ENCODE measurements at places on chromosomes 11 and 22.

DNA sequence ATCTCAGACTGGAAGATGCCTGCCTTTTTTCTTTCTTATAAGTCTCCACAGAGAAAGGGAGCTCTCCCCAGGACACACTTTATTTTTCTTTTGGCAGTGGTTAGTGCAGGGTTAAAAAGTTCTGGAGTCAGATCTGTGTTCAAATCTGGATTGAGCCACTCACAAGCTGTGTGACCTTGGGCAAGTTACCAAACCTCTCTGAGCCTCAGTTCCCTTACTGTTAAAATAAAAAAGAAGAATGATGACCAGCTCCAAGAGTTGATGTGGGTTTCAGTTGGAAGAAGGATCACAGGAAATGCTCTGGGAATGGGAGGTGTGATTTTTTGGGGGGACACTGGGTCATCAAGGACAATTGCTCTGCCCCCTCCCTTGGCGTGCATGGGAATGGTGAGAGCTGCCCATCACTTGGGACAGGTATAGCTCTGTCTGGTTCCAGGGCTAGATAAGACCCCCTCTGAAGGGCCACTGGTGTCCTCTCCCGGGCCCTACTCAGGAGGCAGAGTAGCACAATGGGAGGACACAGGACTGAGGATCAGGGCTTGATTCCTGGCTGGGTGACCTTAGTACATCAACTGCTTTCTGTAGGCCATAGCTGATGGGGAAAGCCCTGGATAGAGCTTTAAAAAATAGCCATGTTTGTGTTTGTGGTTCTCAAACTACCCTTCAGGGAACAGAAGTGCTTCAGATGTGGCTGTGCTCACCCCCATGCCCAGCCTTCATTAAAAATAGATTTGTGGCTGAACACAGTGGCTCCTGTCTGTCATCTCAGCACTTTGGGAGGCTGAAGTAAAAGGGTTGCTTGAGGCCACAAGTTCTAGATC is 228.3 kb downstream of the MIAT start:
- DNase-seq = no peak

DNA sequence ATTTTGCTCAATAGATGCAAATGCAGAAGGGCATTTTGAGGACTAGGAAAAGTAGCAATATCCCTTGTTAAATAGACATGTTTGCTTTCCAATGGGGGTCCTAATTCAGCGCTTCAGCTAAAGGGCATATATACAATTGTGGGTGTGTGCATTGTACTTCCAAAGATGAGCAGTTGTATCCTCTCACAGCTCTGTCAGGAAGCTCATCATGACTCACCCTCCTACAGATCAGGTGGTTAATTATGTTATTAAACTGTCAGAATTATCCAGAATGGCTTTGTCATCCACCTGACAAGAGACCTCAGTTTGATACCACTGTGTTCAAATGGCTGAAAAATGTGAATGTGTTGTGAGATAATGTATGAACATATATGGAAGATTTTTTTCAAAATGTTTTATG is 252.2 kb upstream of the MTNR1B start:
- no peak for DNase-seq

GRCh38 chr22:45731798-45732495 is 60.3 kb downstream of the ATXN10 start:
- DNase-seq = peak; percentile 72

DNA sequence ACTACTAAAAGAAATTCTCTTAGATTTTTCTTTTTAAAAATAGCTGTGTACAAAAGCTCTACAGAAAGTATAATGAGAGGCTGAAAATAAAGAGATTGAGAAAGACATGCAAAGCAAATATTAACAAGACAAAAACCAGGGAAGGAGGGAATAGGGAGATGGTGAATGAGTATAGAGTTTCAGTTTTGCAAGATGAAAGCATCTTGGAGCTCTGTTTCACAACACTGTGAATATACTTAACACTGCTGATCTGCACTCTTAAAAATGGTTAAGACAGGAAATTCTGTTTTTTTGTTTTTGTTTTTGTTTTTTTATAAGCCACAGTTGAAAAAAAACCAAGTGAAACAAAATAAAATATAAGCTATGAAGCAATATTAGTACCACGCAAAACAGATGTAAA is 5.5 kb downstream of the TMEM218 start:
- DNase-seq = no peak

GRCh38 chr11:83945976-83946375 is 659.8 kb upstream of the CCDC90B start:
- DNase-seq = no peak

DNA sequence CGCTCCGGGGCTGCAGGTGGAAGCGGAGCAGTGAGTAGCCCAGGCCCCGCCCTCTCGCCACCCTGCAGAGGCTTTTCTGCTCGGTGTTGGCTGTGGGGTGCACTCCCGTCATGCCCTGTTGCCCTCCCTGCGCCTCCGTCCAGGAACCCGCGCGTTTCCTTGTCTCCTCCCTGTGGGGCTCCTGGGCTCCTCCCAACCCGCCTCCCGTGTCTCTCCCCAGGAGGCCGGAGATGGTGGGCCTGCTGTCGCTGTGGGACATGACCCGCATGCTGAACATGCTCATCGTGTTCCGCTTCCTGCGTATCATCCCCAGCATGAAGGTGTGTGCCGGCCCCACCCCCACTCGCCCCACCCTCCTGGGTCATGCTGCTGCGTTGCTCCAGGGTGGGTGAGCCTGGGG is 32.4 kb downstream of the TPCN2 start:
- no peak for DNase-seq

DNA sequence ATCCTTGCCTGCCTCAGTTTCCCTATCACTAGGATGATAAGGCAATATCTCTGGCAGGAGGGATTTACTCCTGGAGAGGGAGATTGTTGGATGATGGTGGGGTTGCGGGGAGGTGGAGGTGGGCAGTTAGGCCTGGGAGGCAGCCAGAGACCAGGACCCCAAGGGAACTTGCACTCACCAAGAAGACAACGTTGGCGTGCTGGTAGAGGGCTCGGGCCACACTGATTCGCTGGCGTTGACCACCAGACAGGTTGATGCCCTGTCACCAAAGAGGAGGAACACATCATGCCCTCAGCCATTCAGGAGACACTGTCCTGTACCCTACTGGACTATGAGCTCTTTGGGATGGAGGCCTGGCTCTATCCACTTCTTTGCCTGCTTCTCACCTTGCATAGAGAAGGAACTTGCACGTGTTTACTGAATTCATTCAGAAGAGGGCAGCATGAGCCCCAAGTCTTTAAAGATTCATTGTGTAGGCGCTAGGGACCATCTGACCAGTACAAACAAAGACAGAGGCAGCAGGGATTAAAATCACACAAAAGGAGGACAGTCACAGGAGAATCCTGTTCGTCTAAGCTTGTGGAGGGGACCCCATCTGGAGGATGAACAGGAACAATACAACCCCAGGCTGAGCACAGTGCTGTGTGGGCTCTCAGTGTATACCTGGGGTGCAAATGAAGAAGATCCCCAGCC is 24.2 kb upstream of the KCNJ11 start:
- DNase-seq = no peak

DNA sequence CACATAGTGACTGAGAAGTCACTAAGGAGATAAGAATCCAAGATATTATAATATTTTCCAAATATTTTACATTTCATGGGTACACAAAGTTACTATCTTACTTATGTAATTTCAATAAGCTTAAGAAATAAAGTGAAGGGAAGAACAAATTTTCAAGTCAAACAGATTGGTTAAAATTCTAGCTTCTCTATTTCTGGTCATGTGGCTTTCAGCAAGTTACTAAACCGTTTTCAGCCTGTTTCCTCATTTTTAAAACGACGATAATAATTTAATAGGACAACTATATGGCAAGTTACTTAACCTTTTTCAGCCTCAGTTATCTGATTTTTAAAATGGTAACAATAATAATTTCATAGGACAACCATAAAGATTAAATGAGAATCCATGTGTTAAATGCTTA is 15.6 kb downstream of the DCUN1D5 start:
- DNase-seq = no peak

DNA sequence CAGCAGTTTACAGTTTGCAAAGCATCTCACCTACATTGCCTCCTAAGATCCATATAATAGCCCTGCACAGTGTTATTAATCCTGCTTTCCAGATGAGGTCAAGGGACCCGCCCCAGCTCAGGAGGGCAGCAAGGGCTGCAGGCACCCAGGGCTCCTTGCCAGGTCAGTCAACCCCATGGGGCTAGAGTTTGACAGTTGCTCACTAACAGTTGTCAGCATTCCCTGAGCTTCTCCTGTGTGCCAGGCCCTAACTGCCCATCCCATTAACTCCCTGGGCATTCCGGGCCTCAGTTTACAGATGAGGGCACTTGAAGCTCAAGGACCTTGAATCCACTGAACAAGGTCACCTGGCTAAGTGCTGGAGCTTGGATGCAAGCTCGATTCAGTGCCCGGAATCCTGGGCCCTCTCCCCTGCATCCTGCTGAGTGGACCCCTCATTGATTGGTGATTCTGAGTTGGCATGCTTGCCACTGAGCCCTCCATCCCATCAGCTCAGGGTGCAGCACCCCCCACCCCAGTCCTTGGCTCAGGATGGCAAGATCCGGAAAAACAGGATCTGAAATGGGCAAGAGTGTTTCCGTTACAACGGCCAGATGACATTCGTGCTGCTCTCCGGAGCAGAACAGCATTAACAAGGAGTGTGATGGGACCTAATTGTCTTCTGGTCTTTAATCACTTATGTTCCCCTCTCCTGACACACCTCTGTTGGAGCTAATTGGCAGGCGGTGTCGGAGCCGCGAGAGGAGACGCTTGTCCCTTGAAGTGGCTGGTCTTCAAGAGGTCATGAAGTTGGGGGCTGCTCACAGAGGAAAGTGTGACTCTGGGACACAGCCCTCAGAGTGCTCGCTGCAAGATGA is 87.4 kb upstream of the SHISAL1 start:
- no peak for DNase-seq

DNA sequence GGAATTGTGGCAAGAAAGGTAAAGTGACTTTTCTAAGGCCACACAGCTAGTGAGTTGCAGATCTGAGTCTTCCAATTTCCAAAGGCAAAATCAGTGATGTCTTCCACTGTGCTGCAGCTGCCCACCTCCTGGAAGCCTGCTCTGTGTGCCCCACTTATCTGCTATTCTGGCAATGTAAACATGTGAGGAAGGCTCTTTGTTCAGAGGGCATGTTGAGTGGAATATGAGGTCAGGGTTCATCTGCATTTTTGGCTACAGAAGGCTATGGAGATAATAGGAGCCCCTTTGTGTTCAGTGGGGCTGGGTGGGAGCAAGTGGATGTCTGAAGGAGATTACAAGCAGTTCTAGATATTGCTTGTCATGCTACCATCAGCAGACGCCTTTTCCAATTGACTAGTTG is 396.2 kb downstream of the BUD13 start:
- DNase-seq = no peak

GRCh38 chr11:61473370-61474012 is 35.1 kb upstream of the LRRC10B start:
- no peak for DNase-seq

DNA sequence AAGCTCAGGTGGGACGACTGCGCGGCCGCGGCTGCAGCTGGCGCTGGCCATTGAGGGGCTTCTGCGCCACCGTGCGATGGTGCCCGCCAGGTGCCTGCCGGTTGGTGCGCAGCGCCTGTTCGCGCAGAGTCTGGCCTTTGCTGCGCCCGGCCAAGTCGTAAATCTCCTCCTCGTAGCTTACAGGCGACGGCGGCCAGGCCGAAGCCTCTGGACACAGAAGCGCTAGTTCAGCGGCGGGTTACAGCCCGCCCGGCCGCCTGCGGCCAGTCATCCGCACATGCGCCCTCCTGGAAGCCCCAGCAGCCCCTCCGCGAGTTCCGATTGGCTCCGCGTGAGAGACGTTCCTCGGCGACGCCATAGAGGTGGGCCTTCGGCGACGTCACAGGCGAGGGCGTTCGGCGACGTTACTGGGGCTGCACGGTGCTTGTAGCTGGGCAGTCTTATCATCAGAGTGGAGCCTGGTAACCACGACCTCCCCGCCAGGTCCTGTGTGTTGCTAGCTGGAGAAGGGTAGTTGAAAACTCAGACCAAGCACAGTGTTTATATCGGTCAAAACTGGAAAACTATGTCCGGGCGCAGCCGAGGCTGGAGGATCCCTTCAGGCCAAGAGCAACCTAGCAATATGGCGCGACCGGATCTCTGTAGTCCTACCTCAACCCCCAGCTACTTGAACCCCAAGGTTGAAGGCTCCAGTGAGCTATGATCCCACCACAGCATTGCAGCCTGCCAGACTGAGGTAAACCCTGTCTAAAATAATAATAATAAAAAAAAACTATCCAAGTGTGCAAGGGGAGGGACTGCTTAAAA is 265.7 kb downstream of the OR4C45 start:
- DNase-seq = no peak

All from COLO829 (cell line).